ENCODE measurements at places on chromosomes 7 and 10. TPM values are rescaled to one million over a fixed set of nuclear protein-coding genes. Genes with fewer than 3 reads are reported as not detected.

PHTF2 gene
- polyA plus RNA-seq = 4.1 TPM

IL6 gene
- polyA plus RNA-seq = 0.68 TPM

C10orf67 gene
- 0.02 TPM for polyA plus RNA-seq

CCDC126 gene
- 6.0 TPM for polyA plus RNA-seq

ACTL6B gene
- polyA plus RNA-seq = 1.7 TPM

AKR1C1 gene
- 9.2 TPM for polyA plus RNA-seq

TCERG1L gene
- polyA plus RNA-seq = 0.53 TPM

GPC2 gene
- 0.59 TPM for polyA plus RNA-seq

CLDN15 gene
- 12.8 TPM for polyA plus RNA-seq

TAC1 gene
- 0.57 TPM for polyA plus RNA-seq

CUX1 gene
- 18.9 TPM for polyA plus RNA-seq

POLR3A gene
- 4.0 TPM for polyA plus RNA-seq

VAX1 gene
- polyA plus RNA-seq = not detected

CTAGE6 gene
- polyA plus RNA-seq = 0.34 TPM

TRIL gene
- polyA plus RNA-seq = 0.19 TPM

CACNA2D1 gene
- 4.0 TPM for polyA plus RNA-seq

PGAM2 gene
- polyA plus RNA-seq = 6.7 TPM

Measured in pancreas (tissue), 10 donors.